Colonic mucosa (tissue), 4 donors: ENCODE measurements at places on chromosomes 3 and 15. TPM values are rescaled to one million over a fixed set of nuclear protein-coding genes. Genes with fewer than 3 reads are reported as not detected.
A peak's percentile ranks its signal among the peaks of the same experiment; 100 is the strongest.

The FBXO40 gene
- not detected for total RNA-seq

The GABRR3 gene
- not detected for total RNA-seq

The CHRM5 gene
- total RNA-seq: not detected

The CHAC1 gene
- total RNA-seq: 20.9 TPM

The LMAN1L gene
- not detected for total RNA-seq

The IQCB1 gene
- 10.8 TPM for total RNA-seq

The RNF123 gene
- total RNA-seq: 36.4 TPM

DNA sequence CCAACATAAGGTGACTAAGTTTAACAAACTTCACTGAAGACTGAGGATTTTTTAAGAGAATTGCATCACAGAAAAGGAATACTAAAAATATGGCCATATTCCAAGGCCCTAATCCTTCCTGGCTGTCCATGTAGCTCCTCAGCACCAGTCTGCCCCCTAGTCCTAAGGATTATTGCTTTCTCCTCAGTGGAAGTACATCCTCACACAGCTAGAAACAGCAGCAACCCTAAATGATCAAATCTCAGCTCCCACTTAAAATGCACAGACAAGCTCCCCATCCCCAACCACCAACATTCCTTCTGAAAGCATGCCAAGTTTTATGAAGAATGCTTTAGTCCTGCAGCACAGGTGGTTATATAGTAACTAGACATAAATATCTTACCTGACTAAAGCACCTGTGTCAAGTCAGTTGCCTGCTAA lies 14.7 kb downstream of the ST3GAL6 start:
- no peak for DNase-seq

DNA sequence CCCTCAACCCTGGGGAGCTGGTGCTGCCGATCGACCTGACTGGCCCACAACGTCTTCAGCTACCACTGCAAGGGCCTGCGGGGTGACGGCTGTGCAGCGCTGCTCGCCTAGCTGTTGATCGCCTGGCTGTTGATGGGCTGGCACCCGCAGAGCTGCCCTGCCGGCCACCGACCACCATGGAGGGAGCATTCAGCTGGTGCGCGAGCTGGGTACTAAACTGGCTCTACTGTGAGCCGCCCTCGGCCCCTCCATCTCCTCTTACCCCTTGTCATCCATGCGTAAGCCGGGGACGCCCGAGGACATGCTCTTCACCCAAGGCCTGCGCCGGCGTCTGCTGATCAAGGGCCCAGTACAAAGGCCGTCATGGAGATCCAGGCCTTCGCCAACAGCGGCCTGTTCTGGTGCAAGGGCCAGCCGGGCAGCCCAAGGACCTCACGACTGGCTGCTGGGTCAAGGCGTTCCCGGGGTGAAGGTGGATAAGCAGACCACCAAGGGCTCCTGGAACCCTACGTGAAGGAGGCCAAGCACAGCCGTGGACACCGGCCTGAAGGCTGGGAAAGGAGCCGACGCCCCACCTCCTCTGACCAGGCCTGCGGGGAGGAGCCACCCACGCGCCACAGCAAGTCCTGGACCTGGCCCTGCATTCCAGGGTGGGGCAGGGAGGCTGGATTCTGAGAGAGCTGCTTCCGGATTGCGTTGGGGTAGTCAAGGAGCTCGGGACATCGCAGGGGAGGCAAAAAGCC lies 46.9 kb downstream of the SFMBT1 start:
- DNase-seq: peak; percentile 61

- DNase-seq: no peak
Measured at GRCh38 chr3:155880286-155880685, 9.8 kb downstream of the GMPS start.

DNA sequence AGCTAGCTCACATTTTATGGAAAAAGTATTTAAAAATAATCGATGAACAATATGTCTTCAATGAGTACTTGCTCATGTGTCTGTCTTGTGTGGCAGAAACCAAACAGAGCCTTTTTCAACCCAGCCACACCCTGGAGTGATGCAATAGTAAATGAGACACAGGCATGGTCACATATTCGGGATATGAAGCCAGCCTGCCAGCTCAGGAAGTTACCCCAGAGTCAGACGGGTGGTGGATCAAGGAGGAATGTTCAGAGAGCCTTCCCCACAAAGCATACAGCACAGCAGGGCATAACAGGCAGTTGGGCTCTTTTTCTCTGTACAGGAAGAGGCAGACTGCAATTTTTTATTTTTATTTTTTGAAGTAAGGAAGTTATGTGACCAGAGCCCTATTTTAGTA lies 27.3 kb downstream of the LARP6 start:
- DNase-seq: peak; percentile 32

- DNase-seq: no peak
Measured at GRCh38 chr3:110938629-110939028, 133.0 kb upstream of the NECTIN3 start.

DNA sequence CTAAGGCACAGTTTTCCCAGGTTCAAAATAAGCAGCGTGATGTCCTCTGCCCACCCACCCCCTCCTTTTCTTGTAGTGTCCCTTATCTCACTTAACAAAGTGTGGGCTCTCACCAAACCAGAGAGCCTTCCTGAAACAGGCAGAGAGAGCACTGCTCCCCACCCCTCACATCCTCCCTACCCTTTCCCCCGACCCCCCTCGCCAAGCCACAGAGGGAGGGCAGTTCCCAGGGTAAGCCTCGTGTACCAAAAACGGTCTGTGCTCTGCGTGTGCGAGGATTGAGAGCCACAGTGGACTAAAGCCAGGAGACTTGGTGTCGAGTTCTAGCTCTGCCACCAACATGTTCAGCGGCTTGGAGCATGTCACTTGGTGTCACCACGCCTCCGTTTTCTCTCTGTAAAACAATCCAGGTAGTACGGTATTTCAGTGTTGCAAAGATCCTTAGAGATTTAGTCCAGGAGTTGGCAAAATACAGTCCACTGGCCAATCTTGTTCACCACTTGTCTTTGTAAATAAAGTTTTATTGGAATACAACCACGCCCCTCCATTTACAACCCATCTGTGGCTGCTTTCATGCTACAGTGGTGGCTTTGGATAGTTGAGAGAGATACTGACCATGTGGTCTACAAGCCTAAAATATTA lies 249.9 kb downstream of the OPA1 start:
- DNase-seq: peak; percentile 60

DNA sequence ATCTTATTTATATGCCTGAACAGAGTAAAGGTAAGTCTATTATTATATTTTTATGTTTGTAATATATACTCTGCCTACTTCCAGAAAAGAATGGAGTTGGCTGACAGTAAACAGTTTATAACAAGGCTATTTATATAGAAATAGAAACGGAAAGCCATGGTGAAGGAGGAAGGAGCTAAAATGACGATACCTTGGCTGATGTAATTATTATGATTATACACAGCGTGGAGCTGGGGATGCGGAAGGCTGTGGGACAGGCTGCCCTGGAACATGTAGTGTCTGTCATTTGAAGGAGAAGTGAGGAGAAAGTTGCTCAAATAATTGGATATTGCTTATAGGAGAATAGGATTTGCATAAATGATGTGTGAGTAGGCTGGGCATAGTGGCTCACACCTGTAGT lies 37.8 kb downstream of the CEMIP start:
- no peak for DNase-seq

DNA sequence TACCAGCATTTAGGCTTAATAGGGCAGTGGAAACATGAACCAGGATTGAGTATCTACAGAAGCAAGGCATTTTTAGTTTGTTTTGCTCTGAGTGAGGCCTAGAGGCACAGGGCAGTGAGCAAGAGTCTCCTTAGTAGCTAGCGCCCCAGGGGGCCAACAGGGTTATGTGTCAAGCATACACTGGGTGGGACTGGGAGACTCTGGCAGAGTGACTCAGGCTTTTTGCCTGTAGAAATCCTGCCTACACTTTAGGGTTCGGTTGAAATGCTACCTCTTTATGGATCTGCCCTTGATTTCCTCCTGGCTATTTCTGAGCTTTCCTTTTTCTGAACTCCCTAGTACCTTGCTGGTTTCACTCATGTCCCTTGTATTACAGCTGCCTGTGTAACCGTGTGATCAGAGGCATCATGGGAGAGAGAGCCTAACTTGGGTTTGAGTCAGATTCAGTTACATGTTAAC lies 72.2 kb downstream of the TOP2B start:
- DNase-seq: no peak

GRCh38 chr3:155370198-155370597 lies 76.7 kb upstream of the STRIT1 start:
- DNase-seq: peak; percentile 23

- DNase-seq: no peak
Measured at GRCh38 chr3:133956353-133956752, 60.7 kb upstream of the RAB6B start.

DNA sequence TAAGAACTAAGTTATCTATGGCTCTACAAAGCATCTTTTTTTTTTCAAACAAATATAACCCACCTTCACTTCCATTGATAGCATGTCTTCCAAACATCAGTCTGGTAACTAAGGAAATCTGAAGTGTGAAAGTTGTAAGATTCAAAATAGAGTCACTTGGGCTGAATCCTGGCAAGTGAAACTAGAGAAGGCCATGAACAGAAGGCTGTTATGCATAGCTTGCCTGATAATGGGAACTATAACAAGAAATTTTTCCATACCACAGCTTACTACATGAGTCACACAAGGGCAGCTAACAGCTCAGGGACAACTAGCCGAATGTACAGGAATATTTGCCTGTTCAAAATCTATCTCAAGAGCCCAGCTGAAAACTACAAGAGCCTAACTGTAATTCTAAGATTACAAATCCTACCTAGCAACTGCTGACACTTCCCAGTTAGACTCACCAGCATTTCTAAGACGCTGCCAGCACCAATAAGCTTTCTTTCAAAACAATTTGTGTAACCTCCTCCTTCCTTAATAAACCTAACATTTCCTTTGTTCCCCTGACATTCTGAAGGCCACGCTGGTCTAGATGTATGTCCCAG lies 1066.5 kb downstream of the PLOD2 start:
- DNase-seq: no peak

DNA sequence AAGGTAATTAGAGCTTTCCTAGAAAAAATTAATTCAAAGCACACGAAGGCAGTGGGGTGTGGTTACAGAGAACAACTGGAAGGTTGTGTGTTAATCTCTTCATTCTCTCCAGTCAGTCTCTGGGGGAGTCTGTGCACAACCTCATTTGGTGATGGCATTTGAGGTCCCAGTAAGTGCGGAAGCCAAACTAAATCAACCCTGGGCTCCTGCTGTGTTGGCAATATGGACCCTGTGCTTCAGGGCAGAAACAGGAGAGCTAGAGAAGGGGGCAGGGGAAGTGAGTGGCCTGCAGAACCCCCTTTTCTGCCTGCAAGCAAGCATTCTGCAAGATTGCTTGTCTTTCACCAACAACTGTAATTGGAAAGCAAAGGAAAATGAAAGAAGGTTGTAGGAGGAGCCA lies 195.9 kb upstream of the ST8SIA2 start:
- no peak for DNase-seq

DNA sequence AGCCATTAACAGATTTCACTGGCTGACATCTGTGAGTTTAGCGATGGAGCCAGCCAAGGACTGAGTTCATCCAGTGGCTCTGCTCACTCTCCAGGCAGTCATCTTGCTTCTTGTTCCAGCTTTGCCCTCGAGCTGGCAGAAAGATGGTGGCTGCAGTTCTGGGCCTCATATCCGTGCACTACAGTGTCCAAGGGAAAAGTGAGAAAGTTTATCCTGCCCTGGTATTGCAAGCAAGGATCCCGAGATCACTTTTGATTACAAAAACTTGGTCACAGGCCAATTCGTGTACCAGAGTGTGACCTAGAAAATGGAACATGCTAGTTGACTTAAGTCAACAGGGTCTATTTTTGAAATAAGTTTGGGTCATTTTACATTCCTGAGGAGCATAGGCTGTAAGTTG lies 288.0 kb upstream of the CHRM5 start:
- DNase-seq: no peak

GRCh38 chr15:52448011-52448890 lies 80.4 kb downstream of the MYO5A start:
- no peak for DNase-seq

DNA sequence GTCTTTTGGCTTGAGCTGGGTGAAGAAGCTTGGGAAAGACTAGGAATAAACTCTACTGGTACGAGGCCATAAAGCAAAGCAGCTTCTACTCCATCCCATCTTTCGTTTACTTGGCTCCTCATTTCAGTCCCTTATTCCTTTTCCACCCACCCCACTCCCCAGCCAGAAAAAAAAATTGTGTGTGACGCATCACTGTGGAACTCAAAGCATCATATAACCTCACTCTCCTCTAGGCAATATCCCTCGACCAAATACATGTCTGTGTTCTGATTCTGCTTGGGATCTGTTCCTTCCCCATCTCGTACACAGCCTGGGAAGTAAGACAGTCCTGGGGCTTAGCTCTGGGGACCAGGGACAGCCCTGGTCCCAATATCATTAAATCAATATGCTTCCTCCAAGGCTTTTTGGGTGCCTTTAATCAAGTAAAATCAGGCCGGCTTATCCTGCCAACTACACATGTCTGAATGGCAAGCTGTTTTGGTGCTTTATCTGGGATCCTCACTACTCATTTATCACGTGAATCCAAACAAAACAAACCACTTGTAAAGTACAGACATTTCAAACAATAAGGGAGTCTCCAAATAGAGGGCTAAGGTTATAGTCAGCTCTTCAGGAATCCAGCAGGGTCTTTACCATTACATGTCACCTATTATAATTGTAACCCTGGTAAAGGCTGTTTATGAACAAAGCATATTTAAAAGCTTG lies 74.9 kb upstream of the ZBED2 start:
- DNase-seq: no peak

- DNase-seq: no peak
Measured at GRCh38 chr15:89825271-89825940, 10.8 kb upstream of the ANPEP start.

DNA sequence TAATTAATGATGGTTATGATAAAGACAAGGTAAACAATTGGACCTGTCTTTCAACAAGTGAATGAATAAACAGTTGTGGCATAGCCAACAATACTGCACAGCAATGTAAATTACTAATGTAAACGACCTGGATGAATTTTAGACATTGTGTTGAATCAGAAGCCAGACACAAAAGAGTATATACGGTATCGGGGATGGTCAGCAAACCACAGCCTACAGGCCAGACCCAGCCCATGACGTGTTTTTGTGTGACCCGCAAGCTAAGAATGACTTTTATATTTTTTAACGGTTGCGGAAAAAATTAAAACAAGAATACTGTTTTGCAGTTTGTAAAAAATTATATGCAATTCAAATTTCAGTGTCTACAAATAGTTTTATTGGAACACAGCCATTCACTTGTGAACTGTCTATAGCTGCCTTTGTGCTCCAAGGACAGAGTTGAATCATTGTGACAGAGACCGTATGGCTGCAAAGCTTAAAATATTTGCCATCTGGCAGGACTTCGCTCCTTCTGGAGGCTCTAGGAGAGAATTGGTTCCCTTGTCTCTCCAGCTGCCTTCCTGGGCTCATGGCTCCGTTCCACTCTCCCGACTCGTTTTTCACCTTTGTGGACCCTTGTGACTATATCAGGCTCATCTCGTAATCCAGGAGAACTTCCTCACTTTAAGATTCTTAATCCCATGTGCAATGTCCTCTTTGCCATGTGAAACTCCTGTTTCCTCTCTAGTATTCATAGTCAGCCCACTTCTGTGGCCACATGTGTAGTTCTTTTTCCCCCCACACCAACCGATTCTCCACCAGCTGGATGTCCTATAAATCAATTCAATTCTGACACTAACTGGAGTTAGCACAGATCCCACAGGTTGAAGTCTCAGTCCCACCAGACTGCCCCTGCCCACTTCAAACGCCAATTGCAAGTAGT lies 72.7 kb downstream of the CMTM8 start:
- DNase-seq: no peak

GRCh38 chr3:160473978-160474377 lies 24.4 kb upstream of the TRIM59 start:
- DNase-seq: no peak
